Activated effector memory CD4-positive, alpha-beta T cell treated with Interleukin-2 at 50 U/mL for 16 hours (primary cell): ENCODE measurements at places on chromosomes 6 and 20.
A peak's percentile ranks its signal among the peaks of the same experiment; 100 is the strongest.

- no peak for DNase-seq
Observed at GRCh38 chr6:143339223-143339622, 111.3 kb downstream of the ADAT2 start.

- no peak for DNase-seq
Observed at GRCh38 chr20:63835021-63835858, 4.2 kb upstream of the ZBTB46 start.

- no peak for DNase-seq
Observed at GRCh38 chr20:25014816-25015215, 22.3 kb upstream of the APMAP start.

GRCh38 chr6:16635810-16636602 lies 125.3 kb downstream of the ATXN1 start:
- DNase-seq, result no peak

GRCh38 chr6:49890988-49891387 lies 24.7 kb upstream of the CRISP1 start:
- no peak for DNase-seq

- no peak for DNase-seq
Observed at GRCh38 chr20:37256286-37256685, 5.3 kb downstream of the GHRH start.

GRCh38 chr6:113185299-113185698 lies 671.8 kb upstream of the MARCKS start:
- no peak for DNase-seq

DNA sequence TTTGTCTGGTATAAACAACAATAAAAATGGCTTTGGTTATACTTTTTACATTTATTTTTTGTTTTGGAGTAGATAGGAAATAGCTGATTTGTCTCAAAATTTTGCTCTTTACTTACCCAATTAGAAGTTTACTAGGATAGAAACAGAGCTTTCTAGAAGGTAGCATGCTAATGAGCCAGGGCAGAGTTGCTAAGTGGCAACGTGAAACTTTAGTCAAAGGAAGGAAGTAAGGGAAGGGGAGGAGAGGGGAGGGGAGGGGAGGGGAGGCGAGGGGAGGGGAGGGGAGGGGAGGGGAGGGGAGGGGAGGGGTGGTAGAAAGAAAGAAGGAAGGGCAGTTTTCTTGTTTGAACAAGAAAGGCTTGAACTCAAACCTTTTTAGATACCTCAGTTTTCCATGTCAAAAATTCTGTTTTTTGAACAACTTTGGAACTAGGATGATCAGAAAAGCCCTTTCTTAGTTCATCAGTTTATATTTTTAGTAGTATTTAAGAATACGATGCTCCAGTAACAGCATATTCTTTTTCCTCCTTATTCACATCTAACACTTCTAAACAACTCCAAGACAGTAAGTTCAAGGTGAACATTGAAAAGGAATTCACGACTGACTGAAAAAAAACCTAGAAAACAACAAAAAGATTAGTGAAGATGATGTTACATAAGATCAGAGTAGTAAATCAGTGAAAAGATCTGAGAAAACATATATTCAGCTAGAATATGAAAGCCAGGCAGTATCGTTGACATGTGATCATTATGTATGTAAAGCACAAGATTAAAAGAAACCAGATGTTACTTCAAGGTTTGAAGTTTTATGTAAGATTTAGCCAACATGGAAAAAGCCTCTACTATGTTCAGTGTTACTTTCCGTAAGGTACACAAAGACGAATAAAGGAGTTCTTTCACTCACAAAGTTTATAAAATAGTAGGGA lies 263.4 kb downstream of the ARHGAP18 start:
- DNase-seq, result no peak

DNA sequence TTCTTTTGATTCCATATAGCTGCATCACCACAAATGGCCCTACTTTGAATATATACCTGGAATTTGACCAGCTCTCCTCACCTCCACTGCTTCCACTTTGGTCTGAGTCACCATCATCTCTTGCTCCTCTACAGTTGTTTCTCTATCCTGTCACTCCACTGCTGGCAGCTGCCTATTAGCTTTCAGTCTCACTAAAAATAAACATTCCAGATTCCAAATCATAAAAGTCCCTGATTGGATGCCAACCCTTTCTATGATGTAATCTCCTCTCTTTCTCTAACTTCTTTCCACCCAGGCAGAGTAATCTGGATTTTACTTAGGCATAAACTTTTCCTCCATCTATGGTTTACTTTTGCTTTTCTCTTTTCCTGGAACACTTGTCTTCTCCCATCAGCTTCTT lies 49.1 kb downstream of the RFPL4B start:
- DNase-seq, result no peak

DNA sequence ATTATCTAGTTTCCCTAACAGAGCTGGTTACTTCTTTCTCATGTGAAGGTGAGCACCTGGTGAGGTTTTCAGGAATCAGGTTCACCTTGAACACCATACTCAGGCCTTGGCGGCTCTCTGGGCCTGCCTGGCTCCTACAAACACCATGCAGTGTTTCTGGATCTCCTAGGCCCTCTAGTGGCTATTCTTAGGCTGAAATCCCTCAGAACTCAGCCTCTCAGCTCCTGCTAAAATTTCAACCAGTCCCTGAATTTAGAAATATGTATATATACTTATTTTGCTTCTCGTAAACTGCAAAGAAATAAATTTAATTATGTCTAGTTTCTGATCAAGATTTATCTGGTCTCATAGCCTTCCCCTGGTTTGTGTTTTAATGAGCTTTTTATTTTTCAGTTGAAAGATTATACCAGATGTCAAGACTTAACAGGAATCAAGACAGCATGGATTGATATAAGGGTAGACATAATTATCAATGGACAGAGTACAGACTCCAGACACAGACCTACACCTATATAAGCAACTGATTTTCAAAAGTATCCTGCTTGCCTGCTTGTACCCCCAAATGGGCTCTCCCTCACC lies 55.9 kb downstream of the ANKEF1 start:
- no peak for DNase-seq

DNA sequence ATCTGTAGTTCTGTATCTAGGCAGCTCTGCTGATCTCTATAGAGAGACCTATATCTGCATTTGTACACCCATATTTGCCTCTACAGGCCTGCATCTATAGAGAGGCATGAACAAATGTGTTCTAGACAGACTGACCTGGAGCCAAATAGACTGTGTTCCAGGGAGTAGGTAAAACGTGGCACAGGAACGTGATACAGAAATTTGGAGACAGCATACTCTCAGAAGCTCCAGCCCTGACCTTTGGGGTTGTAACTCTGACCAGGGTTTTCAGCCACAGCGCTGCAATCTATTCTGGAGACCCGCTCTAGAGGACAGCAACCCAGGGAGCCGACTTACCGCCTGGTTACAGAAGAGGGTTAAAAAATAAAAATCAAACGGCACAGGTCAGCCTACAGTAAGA lies 983 bp downstream of the RBBP9 start:
- DNase-seq, result no peak

DNA sequence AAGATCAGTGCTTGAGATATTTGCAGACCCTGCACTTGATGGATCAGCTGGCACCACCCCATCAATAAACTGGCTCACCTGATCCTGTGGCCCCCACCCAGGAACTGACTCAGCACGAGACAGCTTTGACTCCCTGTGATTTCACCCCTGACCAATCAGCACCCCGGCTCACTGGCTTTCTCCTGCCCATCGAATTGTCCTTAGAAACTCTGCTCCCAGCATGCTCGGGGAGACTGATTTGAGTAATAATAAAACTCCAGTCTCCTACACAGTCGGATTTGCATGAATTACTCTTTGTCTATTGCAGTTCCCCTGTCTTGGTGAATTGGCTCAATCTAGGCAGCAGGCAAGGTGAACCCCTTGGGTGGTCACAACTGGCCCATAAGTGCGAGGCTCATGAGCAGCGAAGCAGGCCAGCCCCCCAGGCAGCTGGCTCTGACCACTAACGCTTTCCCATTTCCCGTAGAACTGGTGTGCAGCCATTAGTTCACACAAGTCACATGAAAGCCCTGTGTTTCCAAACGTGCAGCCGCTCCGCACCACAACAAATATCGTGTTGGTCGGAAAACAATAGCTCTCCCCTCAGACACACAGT lies 79.6 kb downstream of the RSPH3 start:
- DNase-seq, result no peak

- no peak for DNase-seq
Observed at GRCh38 chr6:35725721-35726438, 11.0 kb upstream of the ARMC12 start.

- no peak for DNase-seq
Observed at GRCh38 chr6:39102071-39102820, 12.7 kb downstream of the SAYSD1 start.

GRCh38 chr6:89602166-89602565 lies 36.4 kb downstream of the LYRM2 start:
- DNase-seq, result no peak

- peak; percentile 44 for DNase-seq
Observed at GRCh38 chr6:42451333-42452170, at the start of gene TRERF1. Gene TRERF1 (minus strand): TSS chr6:42451926. CDS start chr6:42269590, 182,336 bp downstream.

GRCh38 chr20:53752971-53753879 lies 159.6 kb upstream of the ZNF217 start:
- DNase-seq, result no peak

DNA sequence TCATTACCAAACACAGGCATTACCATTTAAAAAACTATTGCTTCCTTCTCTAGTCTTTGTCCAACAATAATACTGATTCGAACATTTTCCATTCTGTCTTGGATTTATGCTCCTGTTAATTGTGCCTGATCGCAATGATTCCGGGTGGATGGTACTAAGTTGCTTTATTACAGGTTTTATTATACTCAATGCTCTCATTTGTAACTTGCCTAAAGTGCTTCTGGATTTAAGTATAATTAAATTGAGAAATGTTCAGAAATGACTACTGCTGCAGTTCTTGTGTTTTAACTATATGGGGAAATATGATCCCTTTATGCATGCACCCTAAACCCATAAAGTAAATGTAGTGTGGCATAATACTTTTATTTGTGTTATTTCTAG lies 7.2 kb downstream of the TFAP2A start:
- no peak for DNase-seq

GRCh38 chr6:5936631-5937030 lies 70.1 kb downstream of the NRN1 start:
- no peak for DNase-seq

GRCh38 chr6:159913375-159913774 lies 22.6 kb downstream of the MAS1 start:
- DNase-seq, result no peak

DNA sequence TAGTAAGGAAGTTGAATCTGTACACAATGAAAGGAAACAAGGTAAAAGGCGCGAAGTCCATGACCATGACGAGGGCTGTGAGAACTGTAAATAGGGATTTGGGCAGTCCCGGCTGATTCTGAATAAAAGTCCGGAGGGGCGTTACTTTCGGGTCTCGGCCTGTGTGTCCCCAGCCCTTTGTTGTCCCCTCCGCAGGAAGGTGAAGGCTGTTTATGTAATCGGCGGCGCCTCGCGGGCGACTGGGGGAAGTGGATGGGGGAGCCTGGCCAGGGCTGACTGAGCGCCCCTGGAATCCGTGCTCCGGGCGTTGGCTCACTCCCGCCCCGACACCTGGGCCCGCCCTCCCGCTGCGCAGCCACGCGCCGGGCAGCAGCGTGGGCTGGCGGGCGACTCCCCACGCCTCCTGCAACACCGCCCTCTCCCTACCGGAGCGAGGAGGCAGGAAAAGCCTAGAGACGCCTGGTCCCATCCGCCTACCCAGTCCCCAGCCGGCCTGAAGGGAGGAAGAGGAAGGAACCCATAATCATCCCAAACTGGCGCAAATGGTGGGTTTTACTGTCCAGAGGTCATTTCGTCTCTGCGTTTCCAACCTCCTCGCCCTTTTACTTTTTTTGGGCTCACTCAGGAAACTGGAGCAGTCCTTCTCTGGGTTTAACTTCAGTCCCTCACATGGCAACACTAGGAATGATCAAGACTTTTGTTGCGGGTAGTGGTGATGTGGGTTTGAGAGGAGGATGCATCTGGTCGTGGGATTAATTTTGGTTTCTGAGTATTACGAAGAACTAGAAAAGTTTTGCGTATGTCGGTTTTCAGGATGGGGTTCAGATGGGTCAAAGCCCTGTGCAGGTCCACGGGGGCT lies 12.1 kb downstream of the TRIM31 start:
- DNase-seq, result no peak

- DNase-seq, result no peak
Observed at GRCh38 chr20:37383229-37383989, 37.5 kb downstream of the SRC start.

GRCh38 chr6:12152023-12152970 lies 137.9 kb upstream of the EDN1 start:
- no peak for DNase-seq

DNA sequence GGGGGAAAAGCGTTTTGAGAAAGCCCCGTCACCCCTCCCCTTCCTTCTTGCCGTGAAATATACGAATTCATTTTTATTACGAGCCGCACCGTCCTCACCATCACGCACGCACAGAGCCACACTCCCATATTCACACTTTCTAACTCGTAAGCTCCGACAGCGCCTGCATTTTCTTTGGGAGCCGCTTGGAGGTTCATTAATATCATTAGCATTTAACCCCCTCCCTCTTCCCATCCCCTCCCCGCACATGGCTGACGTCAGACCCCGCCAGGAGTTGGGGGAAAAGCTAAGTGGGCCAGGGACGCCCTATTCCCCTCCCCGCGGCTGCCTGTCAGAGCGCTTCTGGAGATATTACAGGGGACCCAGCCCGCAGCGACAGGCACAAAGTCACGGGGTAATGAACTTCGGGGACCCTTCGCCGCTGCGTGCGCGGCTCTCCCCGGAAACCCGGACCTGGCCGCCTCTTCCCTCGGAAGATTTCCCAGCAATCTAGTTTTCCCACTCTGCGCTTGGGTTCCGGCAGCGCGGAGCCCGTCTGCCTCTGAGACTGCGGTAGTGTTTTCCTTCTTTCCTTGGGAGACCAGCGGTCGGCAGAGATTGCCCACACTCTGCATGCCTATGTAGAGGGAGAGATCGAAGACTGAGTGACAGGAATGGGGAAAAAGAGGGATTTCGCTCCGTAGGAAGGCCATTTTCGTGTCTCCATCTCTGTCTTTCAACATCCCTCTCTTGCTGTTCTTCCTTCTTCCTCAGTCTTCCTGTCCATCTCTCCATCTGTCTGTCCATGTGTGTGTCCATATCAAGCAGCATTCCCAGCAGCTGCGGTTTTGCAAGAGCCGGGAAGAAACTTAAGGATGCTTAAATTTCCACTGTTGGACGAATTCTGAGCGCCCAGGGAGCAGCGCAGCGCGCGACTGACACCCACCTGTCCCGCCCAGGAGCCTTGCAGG lies at the start of gene NR2E1:
NR2E1 (plus strand) TSS at position 309 of the 950 bp plus-strand sequence. CDS start 744 bp downstream, outside the sequence.
- DNase-seq, result no peak

DNA sequence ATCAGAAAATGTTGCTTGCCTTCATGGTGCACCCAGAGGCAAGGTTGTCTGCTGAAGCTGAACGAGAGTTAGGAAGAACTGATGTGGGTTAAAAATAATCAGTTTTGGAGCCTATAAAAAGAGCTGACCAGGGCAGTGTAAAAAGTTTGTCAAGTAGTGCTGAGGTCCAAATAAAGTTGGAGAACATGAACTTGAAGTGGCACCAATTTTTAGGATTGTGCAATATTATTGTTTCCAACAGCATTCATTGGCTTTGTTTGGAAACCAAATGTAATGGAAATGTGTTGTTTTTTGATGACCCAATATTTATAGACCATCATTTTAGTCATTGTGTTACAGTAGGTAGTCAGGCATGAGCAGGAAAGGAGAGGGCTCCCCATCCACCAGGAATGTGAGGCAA lies 55.7 kb downstream of the GPR63 start:
- no peak for DNase-seq
